ENCODE measurements at places on chromosomes 3 and 15.

- no peak for DNase-seq
Measured at GRCh38 chr3:15882577-15882976, 84.8 kb upstream of the ANKRD28 start.

- DNase-seq = no peak
Measured at GRCh38 chr15:50880651-50881114, 27.8 kb upstream of the AP4E1 start.

DNA sequence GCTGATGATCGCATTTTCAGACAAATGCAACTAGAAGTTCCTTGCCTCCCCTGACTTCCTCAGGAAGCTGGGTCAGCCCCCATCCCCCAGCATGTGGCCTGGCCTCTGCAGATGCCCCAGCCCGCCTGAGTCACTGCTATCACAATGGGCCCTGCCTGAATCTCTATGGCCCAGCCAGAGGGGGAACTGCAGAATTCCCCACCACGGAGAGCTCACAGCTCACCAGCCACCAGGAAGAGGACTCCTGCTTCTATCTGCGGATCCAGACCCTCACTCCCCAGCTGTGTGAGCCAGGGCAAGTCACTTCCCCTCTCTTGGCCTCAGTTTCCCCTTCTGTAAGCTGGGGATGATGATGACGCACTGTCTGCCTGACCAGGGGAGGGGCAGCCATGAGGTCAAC lies 6.9 kb downstream of the PLXND1 start:
- DNase-seq = peak; percentile 82

DNA sequence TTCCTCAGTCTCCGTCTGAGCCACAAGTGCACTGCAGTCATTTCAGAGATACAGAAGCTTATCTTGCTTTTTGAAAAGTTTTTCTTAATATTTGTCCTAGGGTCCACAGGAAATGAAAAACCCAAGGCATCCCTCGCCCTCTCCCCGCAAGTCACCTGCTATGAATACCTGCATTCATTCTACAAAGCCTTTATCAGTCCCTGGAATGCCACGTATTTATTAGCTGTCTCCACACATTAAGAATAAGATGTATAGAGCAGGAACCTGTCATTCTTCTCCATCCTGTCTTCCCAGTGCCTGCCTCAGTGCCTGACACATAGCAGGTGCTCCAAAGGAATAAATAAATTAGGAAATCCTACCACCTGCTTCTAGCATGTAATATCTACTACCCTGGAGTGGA lies 73.3 kb upstream of the ICE2 start:
- DNase-seq = no peak

DNA sequence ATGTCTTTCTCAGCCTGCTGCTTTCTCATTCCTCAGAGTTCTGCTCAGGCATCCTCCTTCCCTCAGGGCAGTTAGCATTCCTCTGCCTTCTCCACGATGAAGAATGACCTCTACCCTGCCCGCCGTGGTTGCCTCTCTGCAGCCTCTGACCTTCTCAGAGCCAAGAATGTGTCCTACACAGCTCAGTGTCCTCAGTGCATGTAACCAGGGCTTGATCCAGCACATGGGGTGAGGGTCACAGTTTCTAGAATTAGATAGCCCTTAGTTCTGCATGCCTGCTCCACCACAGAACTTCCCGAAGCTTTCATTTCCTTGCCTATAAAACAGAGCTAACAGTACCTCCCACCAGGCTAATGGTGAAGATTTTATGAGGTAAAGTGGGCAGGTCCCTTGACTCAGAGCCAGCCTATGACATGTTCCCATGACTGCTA lies 182.1 kb downstream of the CLSTN2 start:
- DNase-seq = no peak

DNA sequence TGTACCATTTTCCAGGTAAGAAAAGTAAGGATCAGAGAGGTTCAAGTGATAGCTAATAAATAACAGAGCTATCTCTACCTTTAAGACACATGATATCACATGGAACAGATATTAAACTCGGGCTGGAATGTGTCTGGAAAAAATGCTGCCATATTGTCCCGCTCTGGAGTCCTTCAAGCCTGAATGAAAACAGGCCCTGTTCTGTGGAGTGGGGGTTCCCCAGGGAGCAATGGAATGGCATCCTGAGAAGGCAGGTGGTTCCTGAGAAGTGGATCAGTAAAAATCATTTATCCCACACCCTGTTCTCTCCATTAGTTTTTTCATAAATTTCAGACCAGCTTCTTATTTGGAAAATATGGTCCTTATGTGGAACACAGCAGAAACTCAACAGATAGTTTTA lies 57.3 kb upstream of the PRTG start:
- DNase-seq = no peak

GRCh38 chr3:112611752-112612515 lies 29.0 kb downstream of the CCDC80 start:
- no peak for DNase-seq

GRCh38 chr3:159950156-159950898 lies 38.3 kb upstream of the IL12A start:
- DNase-seq = no peak

DNA sequence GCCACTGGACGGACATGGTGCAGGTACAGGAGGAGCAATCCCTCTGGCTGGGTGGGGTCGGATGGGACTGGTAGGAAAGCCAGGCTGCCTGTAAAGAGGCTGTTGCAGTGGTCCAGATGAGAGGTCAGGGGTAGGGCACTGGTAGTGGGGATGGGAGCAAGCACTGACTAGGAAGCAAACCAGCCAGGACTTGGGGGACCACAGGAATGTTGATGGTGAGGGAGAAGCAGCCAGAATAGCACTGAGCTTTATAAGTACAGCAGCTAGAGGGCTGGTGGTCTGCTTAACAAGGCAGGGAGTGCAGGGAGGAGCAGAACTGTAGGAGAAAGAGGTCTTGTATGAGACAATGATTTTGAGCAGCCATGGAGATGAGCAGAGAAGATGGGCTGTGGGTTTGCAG lies 38.7 kb upstream of the PTPN23 start:
- DNase-seq = no peak

GRCh38 chr15:86863226-86863915 lies 783.7 kb downstream of the AGBL1 start:
- peak; percentile 16 for DNase-seq

DNA sequence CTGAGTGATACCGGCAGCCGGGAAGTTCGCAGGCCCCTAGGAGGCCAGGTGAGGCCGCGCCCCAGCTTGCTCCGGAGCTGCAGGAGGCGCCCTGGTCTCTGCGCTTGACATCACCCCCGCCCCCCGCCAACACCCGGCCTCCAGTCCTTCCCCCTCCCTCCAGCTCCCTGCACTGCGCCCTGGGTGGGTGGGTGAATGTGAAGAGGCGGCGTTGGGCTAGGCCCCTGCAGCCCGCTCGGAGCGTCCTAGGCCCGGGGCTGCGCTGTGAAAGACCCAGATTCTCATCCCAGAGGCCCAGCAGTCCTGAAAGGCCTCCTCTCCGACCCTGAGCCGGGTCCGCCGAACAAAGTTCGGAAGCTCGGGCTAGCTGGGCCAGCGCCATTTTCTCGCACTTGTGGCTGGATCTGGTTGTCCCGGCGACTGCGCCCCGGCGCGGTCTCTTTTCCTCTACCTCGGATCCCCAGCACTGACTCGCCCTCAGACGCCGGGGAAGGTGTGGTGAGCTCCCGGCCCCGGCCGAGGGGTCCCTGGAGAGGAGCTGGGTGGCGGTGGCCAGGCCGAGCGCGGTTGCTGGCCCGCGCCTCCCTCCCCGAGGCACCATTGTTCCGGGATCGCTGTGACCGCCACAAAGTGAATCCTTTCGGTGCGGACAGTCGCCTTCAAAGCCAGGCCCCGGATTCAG lies 12.9 kb downstream of the ZIC4 start:
- no peak for DNase-seq

DNA sequence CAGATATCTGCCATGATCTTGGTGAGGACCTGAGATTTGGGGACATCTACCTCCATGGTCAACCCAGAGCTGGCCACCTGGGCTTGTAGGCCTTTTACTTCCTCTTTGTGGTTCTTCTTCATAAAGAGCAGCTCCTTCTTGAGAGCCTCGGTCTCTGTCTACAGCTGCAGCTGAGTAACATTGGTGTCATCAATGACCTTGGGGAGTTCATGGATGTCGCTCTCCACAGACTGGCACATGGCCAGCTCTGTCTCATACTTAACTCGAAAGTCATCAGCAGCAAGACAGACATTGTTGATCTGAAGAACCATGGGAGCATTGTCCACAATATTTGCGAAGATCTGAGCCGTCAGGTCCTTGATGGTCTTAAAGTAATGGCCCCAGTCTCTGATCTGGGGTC lies 15.7 kb upstream of the RASA2 start:
- no peak for DNase-seq

- DNase-seq = no peak
Measured at GRCh38 chr3:127413871-127414270, 126.0 kb upstream of the PRR20G start.

DNA sequence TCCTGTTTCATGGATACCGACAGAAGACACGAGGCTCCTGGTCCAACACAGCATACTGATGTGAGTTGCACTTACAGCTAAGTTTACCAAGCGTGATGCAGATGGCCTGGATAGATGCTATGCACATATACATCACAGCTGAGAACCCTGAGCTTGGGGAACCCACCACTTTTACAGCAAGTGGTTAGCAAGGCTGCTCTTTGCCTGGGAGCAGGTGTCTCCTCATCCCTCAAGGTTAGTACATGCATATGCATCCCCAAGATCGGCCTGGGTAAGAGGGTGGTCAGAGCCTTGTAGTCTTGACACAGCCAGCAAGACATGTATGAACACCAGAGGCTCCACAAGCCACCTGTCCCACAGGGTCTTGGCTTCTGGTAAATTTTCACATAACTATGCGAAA lies 28.3 kb downstream of the LRRC2 start:
- DNase-seq = no peak

DNA sequence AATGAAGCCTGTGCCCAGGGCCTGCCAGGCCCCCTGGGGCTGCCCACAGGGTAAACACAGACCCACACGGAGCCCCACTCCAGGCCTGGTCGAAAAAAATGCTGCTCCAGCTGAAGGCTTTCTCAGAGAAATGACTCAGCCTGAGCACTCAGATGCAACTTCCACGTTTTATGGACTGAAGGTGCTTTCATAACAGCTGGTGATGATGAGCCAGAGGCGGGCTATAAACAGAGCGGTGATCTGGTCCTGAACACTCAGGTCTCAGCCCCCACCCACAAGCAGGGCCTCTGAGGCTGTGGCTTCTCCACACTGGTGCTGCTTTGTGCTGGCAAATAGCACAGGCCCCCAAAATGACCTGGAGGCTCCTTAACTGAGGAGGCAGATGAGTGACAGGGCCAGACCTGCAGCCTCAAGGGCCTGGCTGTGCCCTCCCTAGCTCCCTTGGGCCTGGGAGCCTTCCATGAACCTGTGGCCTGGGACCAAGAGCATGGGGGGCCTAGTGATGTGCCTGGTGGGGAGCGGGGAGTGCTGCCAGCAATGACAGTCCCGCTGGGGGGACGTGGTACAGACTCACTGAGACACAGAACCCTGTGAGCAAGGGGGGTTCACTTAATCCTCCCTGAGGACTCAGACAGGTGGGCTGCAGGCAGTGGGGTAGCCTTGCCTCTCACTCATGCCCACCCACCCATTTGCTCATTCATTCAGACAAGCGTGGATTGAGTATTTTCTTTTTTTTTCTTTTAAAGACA lies 23.0 kb upstream of the FURIN start:
- DNase-seq = no peak
